ENCODE measurements at places on chromosomes 16 and 17.

DNA sequence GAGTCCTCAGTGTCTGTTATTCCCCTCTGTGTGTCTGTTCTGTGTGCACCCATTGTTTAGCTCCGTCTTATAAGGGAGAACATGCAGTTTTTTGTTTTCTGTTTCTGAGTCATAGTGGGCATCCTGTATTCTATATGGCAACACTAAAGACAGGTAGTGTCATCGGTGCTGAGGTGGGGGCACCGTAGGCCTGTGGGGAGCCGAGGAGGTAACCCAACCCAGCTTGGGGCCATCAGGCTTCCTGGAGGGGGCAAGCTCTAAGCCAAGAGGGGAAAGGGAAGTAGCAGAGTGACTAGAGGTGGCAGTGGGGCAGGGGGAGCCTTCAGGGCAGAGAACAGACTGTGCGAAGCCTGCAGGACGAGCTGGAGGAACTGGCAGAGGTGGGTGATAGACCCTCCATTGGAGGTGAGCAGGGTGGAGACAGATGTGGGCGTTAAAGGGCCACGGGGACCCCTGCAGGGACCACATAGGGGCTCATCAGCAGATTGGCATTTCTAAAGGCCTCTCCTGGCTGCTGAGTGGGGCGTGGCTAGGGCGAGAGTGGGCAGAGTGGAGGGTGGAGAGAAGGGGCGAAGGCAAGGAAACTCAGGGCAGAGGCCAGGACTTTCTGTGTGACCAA, 36.5 kb downstream of the CPNE2 start:
- no peak for DNase-seq

GRCh38 chr17:74430706-74431567, 951 bp upstream of the GPRC5C start:
- DNase-seq = no peak

- no peak for DNase-seq
These were observed 72.4 kb downstream of the ERCC4 start for GRCh38 chr16:13992322-13992721.

DNA sequence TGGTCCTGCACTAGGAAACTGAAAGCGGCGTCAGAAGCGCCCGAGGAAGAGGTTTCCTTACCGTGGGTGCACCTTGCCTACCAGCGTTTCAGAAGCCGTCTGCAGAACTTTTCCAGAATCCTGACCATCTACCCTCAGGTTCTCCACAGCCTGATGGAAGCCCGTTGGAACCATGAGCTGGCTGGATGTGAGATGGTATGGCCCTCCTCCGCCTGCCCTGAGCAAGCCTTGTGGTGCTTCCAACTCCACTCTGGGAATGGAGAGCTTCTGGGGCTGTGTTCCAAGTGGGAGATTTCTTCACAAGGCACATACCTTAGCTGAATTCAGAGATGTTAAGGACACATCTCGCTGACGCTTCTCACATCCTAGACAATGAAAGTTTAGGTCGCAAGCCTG, 51.8 kb upstream of the ENDOV start:
- no peak for DNase-seq

GRCh38 chr17:31144428-31144827, 49.7 kb downstream of the NF1 start:
- DNase-seq = no peak

DNA sequence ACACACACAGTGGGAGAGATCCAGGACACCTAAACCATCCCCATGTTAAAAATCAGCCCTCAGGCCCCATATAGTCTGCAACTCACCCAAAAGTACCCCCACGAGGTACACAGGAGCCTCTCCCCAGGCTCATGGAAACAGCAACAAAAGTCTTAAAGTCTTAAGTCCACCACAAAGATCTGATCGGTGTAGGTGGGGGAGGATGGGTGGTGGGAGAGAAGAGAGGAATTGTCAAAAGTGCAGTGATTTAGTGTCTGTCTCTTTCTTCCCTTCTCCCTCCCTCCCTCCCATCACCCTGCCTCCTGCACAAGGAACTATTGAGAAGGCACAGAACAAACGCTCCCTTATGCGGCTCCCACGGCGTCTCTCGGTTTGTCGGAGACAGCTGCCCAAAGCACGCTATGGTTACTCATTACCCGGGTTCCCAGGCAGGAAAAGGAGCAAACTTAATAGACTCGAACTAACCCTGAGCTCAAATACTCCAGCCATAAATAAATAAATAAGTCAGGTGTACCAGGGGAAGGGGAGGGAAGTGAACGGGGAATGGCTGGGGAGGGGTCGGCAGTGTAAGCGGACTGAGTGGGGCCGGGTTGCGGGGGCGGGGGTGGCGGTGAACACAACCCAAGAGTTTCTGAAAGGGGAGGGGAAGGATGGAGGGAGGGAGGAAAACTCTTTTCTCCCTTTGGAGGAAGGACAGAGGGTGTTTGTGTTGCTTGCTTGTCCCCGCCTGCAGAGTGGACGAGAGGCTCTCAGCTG, 477.4 kb downstream of the SLC39A11 start:
- DNase-seq = no peak

- no peak for DNase-seq
These were observed 33.0 kb downstream of the LYRM1 start for GRCh38 chr16:20933589-20933988.

- DNase-seq = no peak
These were observed 90.3 kb upstream of the MPHOSPH6 start for GRCh38 chr16:82260212-82260795.

- DNase-seq = no peak
These were observed 5.5 kb upstream of the DNAI2 start for GRCh38 chr17:74268558-74268957.

DNA sequence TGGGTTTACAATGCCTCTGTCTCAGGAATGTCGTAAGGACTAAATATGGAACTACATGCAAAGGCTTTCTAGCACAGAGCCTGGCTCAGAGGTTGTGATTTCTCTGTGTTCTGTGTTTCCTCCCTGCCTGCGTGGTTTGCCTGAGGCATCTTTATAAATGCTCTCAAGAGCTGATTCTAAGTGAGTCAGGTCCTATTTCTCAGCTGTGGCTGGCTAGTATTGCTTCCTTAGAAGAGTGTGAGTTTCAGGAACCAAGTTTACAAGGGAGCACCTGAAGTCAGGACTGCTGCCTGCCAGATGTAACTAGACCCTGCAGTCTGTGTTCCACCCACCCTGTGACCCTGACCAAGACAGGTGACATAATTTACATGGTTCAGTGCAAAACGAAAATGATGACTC, 8.0 kb upstream of the CCL1 start:
- DNase-seq = no peak

- no peak for DNase-seq
These were observed 138.5 kb upstream of the TBX2 start for GRCh38 chr17:61261001-61261637.

DNA sequence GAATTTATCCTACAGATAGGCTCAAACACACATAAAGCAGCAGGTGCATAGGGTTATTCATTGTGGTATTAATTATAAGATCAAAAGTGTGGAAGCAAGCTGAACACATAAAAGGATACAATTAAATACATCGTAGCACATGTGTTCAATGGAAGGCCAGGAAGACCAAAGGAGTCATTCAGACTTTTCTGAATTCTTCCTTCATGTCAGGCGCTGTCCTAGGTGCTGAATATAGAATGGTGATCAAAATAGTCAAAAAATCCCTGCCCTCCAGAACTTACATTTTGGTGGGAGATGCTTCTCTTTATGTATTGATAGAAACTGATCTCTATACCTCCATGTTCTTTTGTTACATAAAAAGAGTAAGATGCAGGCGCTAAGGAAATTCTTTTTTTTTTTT, 439.0 kb upstream of the ASIC2 start:
- DNase-seq = no peak

GRCh38 chr16:50767197-50767596, 25.3 kb downstream of the CYLD start:
- no peak for DNase-seq

DNA sequence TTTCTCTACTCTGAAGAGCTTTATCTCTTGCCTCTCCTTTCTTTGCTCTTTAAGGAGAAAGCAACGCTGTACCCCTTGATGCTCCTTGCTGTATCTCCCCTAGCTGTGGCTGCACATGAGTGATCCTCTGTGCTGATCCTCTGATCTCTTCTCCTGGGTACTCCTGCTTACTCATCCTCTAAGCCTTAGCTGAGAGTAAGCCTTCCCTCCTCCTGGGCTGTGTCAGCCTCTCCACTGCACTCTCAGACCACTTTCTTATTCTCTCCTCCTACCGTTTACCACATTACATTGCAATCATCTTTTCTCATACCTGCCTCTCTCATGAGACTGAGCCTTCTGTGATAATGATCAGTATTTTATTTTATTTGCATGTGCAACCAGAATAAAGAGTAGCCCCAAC, 25.1 kb downstream of the SOX9 start:
- no peak for DNase-seq

DNA sequence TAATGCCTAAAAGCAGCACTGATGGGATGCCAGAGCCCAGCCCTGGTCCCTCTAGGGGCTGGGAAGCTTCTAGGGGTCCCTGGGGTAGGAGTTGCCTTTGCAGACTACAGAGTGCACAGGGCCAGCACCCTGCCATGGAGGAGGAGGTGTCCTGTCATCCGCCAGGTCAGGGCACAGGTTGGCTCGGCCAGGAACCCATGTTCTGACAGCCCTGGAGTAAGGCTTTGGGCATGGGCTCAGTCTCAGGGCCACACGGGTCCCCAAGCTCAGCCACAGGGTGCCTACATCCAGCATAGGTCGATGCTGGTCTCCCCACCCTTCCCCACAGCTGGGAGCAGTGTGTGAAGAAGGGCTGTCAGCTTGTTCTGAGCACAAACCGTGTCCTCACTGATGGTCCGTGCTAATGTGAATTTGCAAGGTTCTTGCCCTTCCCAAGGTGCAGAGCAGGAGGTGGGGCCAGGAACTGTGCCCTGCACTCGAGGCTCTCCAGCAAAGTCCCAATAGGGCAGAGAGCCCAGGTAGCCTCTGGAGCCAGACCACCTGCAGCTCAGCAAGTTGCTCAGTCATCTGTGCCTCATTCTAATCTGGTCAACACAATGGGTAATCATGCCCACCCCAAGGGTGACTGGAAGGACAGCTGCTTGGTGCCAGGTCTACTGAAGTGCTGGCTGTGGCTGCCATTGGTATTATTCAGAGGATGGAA, 72.8 kb downstream of the AMFR start:
- no peak for DNase-seq

GRCh38 chr16:85398050-85398451, 215.1 kb upstream of the GSE1 start:
- no peak for DNase-seq

GRCh38 chr17:21201874-21202273, 12.1 kb downstream of the TMEM11 start:
- no peak for DNase-seq

- no peak for DNase-seq
These were observed 18.7 kb downstream of the TMEM235 start for GRCh38 chr17:78249818-78250806.

- no peak for DNase-seq
These were observed 22.4 kb upstream of the DYNLRB2 start for GRCh38 chr16:80518436-80518835.

- no peak for DNase-seq
These were observed 27.8 kb downstream of the ZC3H18 start for GRCh38 chr16:88597856-88598491.

DNA sequence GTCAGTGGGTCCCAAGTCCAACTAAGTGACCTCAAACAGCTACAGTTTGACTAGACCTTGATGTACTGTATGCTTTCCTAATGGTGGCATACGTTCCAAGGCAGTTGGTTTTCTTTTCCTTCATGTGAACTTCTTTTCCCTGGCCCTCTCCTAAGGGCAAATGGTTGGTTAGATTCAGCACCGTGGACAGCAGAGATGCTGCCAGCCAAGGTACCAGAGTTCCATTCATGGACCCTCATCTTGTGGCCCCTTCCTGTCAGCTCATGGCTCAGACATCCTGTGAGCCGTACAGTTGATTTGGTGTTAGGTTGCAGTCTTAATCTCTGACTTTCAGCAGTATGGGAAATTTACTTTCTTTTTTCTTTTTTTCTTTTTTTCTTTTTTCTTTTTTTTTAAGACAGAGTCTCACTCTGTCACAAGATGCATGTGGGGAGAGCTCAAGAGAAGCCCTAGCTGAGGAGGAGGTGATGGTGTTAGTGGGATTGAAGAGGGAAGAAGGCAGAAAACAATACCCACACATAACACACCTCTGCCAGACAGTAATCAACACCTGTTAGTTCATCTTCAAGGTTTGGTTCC, 122.4 kb downstream of the USP31 start:
- no peak for DNase-seq

DNA sequence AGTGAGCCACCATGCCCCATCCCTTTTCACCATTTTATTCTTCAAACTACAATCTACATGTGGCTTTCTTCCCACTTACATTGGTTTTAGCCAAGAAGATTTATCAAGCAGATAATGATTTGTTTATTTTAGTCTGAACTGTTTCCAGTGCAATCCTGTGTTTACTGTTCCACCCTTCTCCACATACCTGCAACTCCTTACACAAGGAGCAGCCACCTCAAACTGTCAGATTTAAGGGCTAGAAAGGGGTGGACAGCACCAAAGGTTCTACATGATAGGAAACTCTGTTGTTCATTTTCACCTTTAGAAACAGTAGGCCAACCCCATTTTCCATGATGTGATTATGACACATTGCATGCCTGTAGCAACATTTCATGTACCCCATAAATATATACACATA, 1.9 kb downstream of the RUNDC1 start:
- DNase-seq = no peak

DNA sequence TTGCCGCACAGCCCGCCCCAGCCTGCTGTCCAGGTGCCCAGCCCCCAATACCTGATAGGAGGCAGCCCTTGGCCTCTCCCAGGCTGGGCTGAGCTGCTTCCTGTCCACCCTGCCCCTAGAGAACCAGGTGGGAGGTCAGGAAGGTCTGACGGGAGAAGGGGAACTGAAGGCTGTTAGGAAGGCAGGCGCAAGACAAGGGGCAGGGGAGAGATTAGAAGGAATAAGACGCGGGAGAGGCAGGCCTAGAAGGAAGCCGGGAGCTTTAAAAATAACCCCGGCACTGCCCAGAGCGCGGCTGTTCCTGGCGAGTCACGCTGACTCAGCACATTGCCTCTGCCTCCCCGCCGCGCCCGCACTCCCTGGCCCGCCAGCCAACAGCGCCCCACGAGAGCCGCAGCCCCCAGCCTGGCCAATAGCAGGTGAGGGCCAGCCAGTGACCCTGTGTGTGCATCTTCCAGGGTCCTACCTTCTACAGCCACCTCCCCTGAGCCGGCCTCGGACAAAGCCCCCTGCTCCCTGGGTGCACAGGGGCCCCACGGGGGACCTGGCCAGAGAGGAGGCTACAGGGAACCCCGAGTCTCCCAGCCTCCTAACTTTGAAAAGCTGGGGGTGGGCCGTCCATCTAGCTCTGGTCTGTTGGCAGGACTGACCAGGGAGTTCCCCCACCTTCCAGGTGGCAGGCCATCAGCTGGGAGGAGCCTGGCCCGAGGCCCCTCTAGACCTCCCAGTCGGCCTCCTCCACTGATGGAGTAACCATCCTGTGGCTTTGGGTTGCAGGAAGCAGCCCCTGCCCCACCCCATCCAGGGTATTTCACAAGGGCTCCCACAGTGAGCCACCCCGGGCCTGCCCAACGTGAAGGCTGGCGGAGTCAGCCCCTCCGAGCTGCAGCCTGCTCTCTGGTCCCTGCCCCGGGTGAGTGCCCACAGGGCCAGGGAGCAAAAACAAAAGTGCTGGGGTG, 4.0 kb downstream of the MAFG start:
- DNase-seq = no peak

- peak; percentile 74 for DNase-seq
These were observed 58.4 kb downstream of the TOM1L2 start for GRCh38 chr17:17913695-17914332.

Data from HS-5 (cell line).